Stimulated activated CD4-positive, alpha-beta T cell treated with anti-CD3 and anti-CD28 coated beads, TNF-alpha, amount 100 ng/mL, for 48 hours (primary cell): ENCODE measurements at places on chromosomes 12 and 14.

DNA sequence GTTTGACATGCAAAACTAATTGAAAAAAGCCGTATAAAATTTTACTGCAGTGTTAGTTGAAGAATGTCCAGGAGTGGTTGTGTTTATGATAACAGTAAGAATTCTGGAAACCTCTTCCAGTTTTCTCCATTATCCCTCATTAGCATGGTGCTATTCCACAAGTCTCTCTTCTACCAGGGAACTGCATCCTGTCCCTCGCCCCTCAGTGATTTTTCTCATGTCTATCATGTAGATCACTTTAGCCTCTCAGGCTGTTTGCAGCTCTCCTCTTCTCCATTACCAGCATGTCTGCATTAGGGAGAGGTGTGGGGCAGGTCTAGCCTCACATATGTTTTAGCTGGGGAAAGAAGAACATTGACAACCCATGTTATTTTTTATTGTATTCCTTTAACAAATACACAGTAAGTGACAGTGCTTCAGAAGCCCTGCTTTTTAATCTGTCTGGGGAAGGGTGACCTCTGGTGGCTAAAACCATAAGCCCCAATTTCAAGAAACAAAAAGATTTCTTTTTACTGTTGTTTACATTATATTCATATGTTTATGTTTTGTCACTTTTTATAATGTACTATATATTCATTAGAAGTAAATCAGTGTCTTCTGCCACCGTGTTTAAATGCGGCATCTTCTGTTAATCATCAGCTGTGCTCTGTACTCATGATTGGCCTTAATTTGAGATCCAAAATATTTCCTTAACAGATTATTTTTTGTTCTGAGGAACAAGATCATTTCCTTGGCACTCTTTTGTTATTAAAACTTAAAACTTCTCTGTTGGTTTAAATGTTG, 70.7 kb downstream of the RASSF8 start:
- DNase-seq = no peak

GRCh38 chr12:85279449-85280164, 413 bp upstream of the ALX1 start:
- no peak for DNase-seq

GRCh38 chr14:35369701-35370191, 34.8 kb downstream of the NFKBIA start:
- no peak for DNase-seq

DNA sequence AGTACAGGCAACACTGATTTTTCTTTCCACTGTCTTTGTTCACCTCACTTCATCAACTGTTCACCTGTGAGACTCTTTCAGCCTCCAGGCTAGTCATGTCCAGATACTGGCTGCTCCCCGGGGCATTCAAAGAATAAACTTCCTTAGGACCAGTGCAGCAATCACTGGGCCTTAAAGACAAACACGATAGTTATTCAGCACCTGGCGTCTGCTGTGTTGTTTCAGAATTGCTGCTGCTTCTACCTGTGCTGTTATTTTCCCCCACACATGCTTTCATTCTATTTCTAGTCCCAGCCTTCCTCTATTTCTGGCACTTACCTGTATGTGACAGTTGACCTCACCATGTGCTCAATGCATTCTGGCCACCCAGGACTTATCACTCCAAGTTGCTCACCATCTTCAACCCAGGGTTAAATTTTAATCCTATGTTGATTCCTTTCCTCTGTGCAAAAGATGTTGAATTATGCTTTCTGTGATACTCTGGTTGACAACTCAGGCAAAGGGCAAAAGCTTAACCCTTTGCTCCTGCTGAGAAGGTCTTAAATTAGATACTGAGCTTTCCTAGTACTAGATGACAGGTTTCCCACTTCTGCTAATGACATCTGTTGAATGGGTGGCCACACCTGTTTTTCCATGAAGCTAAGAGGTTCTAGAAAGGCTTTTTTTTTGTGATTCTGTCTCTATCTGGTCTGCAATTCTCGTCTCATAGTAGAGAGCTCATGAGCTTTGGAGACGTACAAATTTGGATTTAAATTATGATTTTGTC, 41.4 kb downstream of the PTPRQ start:
- DNase-seq = no peak

DNA sequence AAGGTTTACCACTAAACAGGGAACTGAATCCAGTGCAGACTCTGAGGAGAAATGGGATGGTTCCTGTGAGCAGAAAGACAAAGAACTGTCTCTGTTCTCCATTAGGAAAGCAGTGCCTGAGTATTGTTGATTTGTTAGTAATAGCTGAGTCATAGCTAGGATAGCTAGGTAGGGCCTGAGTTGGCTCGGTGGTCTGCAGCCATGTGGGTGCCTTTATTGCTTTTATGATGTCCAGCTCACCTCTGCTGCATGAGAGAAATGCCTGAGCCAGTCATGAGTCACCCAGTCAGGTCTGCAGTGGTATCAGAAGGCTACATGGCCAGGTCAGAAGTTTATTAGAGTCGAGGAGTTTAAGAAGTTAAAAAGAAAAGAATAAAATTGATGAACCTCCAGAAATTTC, 24.2 kb downstream of the TRHDE start:
- no peak for DNase-seq

DNA sequence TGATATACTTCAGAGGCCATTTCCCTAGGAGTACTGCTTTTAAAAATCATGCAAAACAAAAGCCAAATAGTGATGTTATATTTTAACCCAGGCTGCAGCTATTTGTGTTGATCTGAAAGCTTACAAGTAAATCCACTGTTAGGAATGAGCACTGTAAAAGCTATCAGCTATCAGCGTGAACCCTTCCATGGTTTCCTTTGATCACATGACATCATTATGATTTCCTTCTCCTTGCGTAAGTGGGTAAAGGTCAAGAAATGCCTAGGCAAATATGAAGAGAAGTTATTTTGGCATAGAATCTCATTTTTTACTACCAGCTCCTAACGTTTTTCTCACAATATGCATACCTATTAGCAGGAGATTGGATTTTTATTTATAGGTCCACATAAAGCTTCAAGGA, 48.6 kb upstream of the CATSPERB start:
- DNase-seq = no peak
